Left lobe of liver (tissue), 2 donors: ENCODE measurements at places on chromosomes 5 and 9. TPM values are rescaled to one million over a fixed set of nuclear protein-coding genes. Genes with fewer than 3 reads are reported as not detected.

DNA sequence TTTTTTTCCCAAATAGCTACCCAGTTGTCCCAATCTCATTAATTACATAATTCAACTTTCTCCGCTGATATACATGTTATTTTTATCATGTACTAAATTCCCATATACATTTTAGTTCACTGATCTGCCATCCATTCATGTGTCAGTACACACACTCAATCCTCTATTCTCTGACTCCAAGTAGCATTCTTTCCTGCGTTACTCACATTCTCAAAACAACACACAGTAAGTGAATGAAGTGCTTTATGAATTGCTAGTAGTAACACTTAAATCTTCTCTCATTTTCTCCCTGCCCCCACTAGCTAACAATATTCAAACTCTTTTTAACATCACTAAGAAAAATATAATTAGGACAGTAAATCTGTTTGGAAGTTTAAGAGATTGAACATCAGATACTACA, 8.9 kb downstream of the ZNF366 start:
- DNase-seq, result no peak

GRCh38 chr5:122400938-122401337, 88.9 kb downstream of the SNCAIP start:
- no peak for DNase-seq

DNA sequence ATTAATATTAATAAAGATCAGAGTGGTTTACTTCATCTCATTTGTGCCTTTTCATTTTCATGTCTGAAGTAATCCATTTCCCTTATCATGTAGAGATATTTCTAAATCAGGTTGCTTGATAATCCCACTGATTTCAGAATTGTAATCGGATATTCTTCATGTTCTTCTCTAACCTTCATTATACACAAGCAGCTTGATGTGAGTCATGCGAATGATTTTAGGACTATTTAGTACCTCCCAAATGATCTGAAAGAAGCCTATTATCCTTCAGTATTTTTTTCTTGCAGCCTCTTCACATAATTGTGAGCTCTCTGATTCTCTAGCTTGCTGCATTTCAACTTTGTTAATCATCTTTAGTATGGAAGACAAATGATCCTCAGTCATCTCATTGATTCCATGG, 182.0 kb downstream of the GIN1 start:
- no peak for DNase-seq

- DNase-seq, result peak; percentile 4
These were observed 51.0 kb upstream of the COL15A1 start for GRCh38 chr9:98892690-98893089.

DNA sequence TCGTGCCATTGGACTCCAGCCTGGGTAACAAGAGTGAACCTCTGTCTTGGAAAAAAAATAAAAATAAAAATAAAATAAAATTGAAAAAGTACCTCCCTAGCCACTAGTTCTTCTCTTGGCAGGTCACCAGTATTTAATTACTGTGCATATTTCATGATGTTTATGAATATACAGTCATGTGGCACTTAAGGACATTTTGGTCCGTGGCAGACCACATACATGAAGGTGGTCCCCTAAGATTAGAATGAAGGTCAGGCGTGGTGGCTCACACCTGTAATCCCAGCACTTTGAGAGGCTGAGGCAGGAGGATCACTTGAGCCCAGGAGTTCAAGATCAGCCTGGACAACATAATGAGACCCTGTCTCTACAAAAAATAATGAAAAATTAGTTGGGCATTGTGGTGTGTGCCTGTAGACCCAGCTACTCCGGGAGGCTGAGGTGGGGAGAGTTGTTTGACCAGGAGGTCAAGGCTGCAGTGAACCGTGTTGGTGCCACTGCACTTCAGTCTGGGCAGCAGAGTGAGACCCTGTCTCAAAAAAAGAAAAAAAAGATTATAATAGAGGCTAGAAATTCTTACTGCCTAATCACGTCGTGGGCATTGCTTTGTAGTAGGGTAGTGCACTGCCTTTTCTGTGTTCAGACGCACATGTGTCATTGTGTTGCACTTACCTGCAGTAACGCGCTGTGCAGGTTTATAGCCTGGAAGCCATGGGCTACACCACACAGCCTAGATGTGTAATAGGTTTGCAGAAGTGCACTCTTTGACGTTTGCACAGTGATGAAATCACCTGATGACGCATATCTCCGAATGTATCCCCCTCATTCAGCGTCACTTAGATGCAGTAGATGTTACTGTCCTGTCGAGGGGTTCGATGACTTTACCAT, 12.8 kb downstream of the EHMT1 start:
- no peak for DNase-seq

DNA sequence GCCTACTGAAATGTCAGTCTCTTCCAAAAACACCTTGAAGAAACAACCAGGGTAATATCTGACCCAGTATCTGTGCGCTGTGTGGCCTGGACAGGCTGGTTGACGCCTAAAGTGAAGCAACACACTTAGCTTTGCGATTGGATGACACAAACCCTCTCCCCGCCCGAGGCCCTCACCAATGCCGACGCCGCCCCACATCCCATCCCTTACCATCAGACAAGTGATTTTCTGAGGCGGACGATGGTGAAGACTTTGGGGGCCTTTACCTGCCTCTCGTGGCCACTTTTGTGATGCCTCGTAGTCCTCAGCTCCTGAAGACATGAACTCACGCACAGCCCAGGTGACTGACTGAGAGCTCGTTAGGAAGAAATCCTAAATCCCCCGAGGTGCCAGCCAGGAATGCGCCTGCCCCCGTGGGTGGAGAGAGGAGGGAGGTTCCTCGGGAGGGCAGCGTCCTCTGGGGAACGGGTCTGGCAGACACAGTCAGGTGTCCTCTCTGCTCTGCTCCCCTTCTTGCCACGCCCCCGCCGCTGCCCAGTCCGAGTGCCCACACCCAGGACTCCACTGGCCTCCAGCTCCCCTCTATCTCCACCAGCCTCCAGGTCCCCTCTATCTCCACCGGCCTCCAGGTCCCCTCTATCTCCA, 31.0 kb upstream of the RXRA start:
- DNase-seq, result no peak

- no peak for DNase-seq
These were observed 436.0 kb downstream of the CETN3 start for GRCh38 chr5:89973516-89973915.

DNA sequence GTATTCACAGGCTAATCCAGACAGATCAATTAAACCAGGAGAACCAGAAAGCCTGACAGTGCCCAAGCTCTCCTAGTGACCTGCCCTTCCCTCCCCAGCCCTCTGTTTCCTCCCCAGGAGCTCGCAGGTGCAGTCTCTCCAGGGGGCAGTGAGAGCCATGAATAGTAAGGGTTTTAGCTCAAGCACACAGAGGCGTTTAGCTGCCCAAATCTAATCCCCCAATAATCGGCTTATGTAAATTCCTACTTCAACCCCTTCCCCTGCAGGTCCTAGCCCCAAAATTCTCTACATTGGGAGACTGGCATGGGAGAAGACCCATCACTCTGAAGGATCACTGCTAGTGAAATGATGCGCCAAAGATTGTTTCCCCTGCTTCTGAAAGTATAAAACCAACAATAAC, 10.5 kb upstream of the TAL2 start:
- DNase-seq, result no peak

GRCh38 chr9:134964271-134965055, 46.8 kb upstream of the FCN1 start:
- peak; percentile 26 for DNase-seq

DNA sequence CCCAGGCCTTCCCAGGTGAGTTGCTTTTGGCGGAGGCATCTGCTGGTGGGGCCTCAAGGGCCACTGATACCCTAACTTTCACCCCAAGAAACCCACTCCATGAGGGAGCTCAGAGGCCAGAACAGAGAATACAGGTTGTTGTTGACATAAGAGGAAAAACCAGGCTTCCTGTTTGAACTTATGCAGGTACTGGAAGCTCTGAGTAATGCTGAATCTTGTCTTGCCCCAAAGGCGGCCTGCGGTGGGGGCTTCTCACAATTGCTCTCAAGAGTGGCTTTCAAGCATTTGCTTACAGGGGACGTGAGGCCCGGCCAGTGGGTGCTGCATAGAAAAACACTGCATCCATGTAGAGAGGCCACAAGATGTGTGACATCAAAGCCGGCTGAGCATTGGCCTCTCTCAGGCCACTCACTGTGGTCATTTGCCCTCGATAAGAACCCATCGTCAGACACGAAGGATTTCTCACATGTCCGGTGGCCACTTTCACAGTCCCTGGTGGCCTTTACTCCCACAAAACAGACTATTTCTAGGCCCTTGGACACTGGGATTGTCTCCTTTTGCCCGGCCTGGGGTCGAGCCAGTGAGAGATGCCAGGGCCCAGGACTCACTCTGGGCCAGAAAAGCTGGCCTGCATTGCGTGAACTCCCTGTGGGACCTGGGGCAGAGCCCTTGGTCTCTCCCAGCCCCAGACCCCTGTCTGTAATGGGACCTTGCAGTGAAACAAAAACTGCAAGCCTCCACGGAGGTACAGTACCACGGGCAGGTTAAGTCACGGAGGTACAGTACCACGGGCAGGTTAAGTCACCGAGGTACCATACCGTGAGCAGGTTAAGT, 34.5 kb upstream of the TCF7 start:
- no peak for DNase-seq

GRCh38 chr9:72211047-72211446, 61.8 kb downstream of the GDA start:
- DNase-seq, result no peak

DNA sequence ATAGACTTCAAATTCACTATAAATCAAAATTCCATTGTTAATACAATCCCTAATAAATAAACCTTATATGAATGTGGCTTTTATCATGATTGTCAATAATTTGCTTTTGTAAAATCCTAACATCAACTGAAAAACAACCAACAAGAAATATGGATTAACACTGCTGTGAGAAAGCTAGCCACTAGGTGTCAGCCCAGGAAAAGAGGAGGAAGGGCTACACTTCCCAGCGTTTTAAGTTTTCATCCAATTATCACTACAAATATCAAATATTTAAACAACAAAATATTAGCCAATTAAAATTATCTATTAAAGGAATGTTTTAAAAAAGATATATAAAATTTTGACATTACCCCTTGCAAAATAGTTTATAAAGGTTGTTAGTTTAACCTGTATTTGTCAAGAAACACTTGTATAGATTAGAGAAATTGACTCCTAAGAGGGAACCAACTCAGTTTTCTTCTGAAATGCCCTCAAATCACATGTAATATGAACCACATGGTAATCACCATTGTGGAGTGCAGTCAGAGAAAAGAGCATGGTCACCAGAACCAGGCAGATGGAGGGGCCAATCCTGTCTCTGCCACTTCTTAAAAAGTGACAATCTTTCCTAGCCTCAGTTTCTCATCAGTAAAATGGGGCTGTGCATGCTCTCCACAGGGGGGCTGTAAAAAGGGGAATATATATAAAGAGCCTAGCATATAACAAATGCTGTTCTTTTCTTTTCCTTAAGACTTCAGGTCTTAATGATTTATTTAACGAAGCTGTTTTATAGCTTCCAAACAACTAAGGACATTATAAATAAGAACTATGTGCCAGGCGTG, 188.2 kb downstream of the CRB2 start:
- no peak for DNase-seq

DNA sequence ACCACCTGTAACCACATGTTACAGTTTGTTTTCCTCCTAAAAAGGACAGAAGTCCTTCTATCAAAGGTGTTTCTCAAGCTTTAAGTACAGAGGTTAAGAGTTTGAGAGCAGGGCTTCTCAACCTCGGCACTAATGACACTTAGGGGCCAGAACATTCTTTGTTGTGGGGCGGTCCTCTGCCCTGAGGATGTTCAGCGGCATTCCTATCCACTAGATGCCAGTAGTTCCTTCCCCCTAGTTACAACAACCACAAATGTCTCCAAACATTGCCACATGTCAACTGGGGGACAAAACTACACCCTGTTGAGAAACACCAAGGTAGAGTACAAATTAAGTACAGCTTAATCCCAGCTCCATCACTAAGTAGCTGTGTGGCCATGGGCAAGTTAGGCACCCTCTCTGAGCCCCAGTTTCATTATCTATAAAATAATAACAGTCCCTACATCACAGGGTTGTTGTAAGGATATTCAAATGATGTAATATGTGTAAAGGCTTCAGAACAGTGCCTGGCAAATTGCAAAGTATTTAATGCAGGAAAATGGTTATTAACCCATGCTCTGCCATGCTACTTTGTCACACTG, 44.6 kb downstream of the PIP5K1B start:
- no peak for DNase-seq

GRCh38 chr9:27022920-27023319, 17.4 kb upstream of the LRRC19 start:
- DNase-seq, result no peak

GRCh38 chr5:73747696-73748380, 121.8 kb downstream of the ARHGEF28 start:
- no peak for DNase-seq

DNA sequence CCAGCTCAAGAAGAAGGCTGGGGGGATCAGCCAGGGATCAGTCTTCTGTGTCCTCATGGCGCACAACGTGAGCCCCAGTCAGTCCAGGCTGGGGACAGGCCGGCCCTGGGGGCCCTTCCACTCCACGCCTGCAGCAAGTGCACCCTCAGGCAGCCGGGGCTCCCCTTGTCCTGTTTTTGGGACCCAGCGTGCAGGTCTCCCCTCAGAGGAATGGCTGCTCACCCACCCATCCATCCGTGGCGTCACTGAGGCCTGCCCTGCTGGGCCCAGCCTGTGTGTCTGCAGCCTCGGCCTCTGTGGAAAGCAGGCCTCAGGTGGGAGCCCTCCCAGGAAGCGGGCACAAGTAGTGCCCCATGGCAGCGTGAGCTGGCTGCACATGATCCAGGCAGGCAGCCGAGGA, 52.6 kb upstream of the FCN2 start:
- no peak for DNase-seq

DNA sequence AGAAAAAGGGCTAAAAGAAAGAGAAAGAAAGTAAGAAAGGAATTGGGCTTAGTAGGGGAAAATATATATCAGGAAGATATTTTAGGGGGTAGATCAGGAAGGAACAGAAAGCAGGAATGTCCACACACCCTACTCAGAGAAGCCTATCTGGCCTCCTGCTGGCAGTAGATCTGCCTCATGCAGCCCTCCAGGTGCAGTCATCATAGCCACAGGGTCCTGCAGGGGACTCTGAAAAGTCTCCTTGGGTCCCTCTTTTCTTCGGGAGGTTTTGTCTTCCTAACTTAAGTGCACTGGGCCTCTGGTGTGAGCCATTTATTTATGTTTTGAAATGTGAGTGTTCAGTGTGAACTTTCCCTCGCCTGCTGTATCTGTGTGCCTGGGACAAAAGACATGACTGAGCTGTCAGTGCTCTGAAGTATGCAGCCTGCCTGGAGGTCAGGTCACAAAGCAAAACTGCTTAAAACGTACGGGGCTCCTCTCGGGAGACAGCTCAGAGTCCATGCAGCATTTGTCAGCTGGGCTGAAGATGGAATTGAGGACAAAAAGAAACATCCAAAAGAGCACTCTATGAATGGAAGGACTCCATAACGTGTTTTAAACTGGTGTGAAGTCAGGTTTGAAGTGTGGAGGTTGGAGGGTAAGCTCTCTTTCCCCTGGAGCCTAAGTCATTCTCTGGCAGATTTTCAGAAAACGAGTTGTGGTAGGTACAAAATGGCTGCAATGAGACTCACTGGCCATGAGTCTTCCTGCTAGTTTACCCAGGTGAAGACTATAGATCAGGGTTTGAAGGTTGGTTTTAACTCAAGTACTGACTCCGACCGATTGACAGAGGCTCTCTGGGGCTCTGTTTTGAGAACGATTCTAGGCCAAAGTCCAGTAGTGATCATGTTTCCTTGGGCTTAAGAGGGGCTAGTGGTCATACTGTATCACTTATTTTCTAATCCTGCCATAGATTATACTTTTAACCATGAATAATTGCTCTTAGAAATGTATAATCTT, 151.8 kb upstream of the GDNF start:
- DNase-seq, result no peak

Gene EIF4E1B
- total RNA-seq, result not detected

Gene CEP72
- 4.7 TPM for total RNA-seq

Gene SPTLC1
- 11.6 TPM for total RNA-seq

Gene PFN3
- total RNA-seq, result not detected

Gene ZNF608
- 5.0 TPM for total RNA-seq

Gene GBGT1
- 1.2 TPM for total RNA-seq
